ENCODE measurements at places on chromosomes 5 and 9. TPM values are rescaled to one million over a fixed set of nuclear protein-coding genes. Genes with fewer than 3 reads are reported as not detected.

The CDC25C gene
- 0.69 TPM for total RNA-seq

The NSG2 gene
- total RNA-seq: not detected

The ORM2 gene
- not detected for total RNA-seq

The SEMA5A gene
- total RNA-seq: 86.2 TPM

The UTP15 gene
- 16.0 TPM for total RNA-seq

The OLFM1 gene
- 0.76 TPM for total RNA-seq

The ZNF879 gene
- 4.6 TPM for total RNA-seq

The NEUROG1 gene
- not detected for total RNA-seq

The KCNIP1 gene
- not detected for total RNA-seq

The SCGB3A2 gene
- total RNA-seq: not detected

The ERAP2 gene
- 102 TPM for total RNA-seq

The CEL gene
- 0.20 TPM for total RNA-seq

The MTAP gene
- 42.2 TPM for total RNA-seq

The ANKRD31 gene
- total RNA-seq: under 0.01 TPM

Measured in smooth muscle cell of the pulmonary artery (primary cell).